ENCODE measurements at places on chromosomes 1 and 21. TPM values are rescaled to one million over a fixed set of nuclear protein-coding genes. Genes with fewer than 3 reads are reported as not detected.

The F5 gene
- 0.55 TPM for total RNA-seq

DNA sequence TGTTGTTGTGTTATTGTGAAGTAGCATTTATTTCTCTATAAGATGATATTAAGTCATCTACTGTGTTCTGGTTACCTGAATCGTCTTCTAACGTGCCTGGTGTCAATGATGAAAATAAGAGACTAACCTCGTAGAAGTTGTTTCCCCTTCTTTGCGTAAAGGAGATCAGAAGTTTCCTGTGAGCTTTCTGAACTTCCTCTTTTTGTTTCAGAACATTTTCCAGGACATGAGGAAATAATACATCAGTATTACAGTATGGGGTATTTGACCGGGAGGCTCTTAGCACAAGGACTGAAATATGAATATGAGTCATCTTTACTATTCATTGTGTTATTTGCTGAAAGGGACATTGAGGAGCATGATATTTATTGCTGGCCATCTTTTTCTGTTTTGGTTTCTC, 1.3 kb downstream of the ST6GALNAC3 start:
- no peak for DNase-seq

DNA sequence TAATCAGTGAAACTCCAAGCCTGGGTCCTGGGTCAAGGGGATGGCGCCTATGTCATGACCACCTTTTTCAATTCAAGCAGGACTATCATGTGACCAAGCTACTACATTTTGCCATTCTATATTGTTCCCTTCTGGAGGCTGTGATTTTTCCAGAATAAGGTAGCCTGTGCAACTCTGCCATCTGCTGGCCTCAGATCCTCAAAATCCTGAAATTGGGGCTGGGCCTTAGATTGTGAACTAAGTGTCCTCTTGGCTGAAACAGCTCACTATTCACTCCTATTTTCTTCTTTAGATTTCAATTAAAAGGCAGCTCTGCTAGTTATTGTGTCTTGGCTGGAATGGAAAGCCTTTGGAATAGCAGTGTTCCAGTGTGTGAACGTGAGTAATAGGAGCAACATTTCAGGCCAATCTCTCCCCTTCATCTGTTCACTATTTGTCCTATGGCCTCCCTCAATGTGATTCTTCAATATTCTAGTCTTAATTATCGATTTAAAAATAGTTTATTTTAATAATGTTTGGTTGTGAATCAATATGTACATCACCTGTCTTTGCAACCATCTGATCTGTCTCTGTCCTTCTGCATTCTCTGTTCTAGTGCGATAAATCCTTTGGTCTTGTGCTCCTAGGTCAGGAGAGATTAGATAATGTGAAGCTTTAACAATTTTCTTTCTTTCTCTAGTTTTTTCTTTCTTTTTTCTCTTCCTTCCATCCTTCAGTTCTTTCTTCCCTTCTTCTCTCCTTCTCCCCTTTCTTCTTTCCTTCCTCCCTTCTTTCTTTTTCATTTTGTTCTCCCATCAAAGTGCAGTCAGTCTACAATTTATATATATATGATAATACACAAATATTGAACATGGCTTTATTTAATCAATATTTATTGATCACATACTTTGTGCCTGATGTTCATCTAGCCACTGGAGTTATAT, 69.8 kb downstream of the CR1 start:
- no peak for DNase-seq

- DNase-seq = no peak
These were observed 66.4 kb upstream of the CASZ1 start for GRCh38 chr1:10862743-10863335.

The FMOD gene
- total RNA-seq = not detected

DNA sequence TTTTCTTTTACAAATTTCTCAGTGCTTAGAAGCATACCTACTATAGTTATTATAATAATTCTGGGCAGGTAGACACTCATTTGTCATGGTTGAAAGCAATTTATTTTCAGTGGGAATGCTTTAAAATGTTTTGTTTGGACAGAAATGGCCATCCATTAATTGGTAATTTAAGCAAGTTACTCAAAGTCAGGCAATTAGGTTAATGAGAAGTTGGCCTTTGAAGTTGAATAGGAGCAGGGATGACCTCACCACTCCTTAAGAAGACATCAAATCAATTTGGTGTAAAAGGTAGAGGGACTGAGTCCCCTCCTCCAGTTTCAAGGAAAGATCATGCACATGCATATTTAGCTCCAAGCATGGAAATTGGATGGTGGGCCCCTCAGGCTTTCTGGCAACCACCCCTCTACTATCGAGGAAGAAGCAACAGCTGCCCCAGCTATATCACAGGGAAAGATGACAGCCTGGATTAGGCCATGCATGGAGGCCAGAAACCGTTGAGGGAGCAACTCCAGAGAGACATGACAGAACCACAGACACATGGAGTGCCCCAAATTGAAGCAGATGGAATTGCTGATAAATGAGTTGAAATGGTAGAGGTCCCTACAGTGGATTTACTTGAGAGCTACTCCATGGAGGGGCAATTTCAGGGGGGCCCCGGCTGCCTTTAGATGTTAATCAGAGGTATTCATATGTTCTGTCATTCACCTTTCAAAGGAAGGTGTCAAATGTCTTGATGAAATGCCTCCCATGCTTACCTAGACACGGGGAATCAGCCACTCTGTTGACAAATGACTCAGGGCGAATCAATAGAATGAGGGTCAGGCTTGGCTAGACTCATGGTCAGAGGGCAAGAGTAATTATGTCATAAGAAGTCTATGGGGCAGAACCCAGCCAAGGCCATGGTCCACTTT, 26.7 kb downstream of the HLX start:
- no peak for DNase-seq

The KCNJ6 gene
- total RNA-seq = not detected

- DNase-seq = no peak
These were observed 66.9 kb downstream of the PHTF1 start for GRCh38 chr1:113692342-113692741.

DNA sequence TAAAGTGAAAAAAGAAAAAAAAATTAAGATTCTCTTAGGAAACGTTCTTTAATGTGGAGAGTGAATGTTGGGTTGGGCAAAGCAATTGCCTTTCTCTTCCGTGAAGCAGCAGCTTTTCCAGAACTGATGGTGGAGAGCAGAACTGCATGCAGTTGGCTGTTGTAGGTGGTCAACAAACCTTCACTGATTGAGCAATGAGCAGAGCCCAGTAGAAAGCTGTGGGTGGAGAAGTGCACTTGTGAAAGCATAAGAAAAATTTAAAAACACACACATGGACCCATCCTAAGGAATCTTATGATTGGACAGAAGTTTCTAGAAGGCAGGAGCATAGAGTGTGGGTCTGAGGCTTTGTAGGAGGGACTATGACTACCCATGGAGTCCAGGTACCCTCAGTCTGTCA, 4.5 kb downstream of the PRELP start:
- DNase-seq = no peak

The DIO1 gene
- total RNA-seq = not detected

- no peak for DNase-seq
These were observed 27.2 kb downstream of the CD34 start for GRCh38 chr1:207883660-207884250.

- DNase-seq = no peak
These were observed 72.3 kb downstream of the CAMK2N1 start for GRCh38 chr1:20413776-20414140.

GRCh38 chr1:218717575-218717974, 372.4 kb downstream of the TGFB2 start:
- DNase-seq = no peak

The CBS gene
- total RNA-seq = 6.8 TPM

The RO60 gene
- 74.0 TPM for total RNA-seq

The TCHHL1 gene
- total RNA-seq = not detected

DNA sequence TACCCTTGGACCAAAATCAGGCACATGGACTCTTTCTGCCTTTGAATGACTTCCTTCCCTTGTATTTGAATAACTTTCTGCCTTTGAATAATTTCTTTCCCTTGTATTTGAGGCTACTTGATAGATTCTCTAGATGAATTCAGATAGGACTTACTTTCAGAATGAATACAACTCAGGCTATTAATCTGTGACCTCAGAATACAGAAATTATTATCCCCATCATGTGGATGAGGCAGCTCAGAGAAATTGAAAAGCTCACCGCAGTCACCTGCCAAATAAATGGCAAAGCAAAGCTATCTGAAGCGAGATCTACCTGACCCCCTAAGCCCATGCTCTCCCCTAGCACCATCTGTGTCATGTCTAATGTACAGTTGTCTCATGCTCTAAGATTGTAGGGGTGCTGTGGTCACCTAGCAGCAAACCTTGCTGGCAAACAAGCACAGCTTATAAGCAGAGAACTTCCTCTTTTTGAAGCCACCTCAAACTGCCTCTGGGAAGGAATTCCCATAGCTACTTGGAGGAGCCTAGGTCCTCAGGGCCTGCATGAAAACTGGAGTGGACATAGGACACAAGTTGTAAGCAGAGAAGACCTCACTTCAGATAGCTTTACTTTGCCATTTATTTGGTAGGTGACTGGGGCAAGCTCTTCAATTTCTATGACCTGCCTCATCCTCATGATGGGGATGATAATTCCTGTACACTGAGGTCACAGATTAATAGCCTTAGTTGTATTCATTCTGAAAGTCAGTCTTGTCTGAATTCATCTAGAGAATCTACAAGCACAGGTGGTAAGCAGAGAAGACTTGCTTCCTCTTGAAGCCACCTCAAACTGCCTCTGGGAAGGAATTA, 66.1 kb downstream of the FASLG start:
- no peak for DNase-seq

DNA sequence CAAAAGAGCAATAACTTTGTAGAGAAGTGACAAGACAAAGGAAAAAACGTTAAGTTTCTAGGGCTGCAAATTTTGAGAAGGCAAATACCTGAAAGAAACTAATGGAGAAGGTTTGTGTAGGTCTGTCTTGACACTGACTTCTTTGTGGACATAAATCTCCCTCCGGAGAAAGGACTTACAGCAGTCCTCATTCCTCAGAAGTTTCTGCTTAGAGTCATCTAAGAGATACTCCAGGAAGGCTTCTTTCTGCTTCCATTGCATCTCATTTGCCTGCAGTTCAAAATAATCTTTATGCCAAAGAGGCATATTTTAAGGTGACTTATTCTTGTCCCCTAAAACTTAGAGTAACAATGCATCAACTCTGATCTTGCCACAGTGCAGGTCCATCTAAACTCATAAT, 4.4 kb upstream of the C4BPB start:
- DNase-seq = no peak

The GBP7 gene
- total RNA-seq = 1.3 TPM

DNA sequence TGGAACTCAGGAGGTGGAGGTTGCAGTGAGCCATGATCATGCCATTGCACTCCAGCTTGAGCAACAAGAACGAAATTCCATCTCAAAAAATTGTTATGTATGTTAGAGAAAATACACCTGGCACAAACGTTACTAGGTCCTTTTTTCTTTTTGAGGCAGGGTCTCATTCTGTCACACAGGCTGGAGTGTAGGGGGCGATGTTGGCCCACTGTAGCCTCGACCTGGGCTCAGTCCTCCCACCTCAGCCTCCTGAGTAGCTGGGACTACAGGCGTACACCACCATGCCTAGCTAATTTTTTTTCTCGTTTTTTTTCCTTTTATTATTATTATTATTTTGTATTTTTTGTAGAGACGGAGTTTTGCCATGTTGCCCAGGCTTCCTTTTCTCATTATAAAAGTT, 4.4 kb downstream of the HAX1 start:
- DNase-seq = no peak

The KCNH1 gene
- total RNA-seq = not detected

The OR2L8 gene
- total RNA-seq = not detected

DNA sequence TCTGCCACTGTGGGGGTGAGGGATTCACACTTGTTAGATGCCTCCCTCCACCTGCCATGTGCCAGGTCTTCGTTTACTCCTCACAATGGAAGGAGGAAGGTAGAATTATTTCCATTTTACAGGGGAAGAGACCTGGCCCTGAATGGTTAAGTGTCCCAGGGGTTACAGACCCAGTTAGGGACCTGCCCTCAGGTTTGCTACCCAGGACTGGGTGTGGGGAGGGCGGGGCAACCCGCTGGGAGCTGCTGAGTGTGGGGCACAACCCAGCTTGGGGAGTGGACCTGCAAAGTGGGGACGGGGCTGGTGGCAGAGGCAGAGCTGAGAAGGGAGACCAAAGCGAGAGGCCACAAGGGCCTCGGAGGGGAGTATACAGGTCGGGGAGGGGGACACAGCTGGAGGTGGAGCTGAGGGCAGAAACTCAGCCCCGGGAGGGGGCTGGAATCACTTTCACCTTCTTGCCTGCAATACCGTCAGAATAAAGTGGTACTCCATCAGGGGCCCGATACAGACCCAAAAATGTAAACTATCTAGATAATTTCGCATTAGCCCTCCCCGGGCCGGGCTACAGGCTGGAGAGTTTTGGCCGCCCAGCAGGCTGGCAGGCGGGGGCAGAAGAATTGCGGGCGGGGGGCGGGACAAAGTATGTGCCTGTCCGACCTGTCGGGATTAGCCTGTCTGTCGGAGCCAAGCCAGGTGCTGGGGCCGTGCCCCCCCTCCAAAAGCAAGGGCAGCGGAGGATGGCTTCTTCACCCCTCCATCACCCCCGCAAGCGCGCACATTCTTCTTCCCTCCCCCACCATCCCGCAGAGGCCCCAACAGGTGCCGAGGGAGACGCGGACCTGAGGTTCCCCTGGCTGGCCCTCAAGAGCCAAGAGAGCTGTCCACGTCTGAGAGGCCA, 1.4 kb downstream of the RSPO1 start:
- DNase-seq = no peak

The WNT2B gene
- 0.86 TPM for total RNA-seq

GRCh38 chr21:26846036-26846931, 1.1 kb upstream of the ADAMTS1 start:
- peak; percentile 72 for DNase-seq

DNA sequence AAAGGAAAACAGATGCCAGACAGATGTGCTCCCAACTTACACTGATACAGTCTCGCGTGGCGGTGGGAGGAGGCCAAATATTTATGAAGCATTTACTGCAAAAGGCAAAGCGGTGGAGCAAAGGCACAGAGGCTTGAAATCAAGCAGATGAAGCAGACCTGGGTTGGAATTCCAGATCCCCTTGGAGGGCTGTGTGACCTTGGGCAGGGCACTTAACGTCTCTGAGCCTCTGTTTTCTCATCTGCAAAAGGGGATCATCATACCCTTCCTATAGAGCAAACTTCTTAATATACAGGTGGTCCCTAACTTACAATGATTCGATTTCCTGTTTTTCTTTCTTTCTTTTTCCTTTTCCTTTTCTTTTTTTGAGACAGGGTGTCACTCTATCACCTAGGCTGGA, 54.1 kb downstream of the IGSF21 start:
- no peak for DNase-seq

The SLC25A34 gene
- 0.88 TPM for total RNA-seq

- DNase-seq = no peak
These were observed 258.9 kb downstream of the PTBP2 start for GRCh38 chr1:96980448-96980847.

DNA sequence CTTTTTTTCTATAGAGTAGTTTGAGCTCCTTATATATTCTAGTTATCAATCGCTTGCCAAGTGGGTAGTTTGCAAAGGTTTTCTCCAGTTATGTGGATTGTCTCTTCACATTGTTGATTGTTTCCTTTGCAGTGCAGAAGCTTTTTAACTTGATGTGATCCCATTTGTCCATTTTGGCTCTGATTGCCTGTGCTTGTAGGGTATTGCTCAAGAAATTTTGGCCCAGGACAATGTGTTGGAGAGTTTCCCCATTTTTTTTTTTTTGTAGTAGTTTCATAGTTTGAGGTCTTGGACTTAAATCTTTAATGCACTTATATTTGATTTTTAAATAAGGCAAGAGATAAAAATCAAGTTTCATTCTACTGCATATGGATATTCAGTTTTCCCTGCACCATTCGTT, 774.8 kb upstream of the ADAMTS5 start:
- DNase-seq = no peak

- peak; percentile 70 for DNase-seq
These were observed 6.1 kb downstream of the LDLRAP1 start for GRCh38 chr1:25549273-25550154.
